ENCODE measurements at places on chromosomes 6 and 20. TPM values are rescaled to one million over a fixed set of nuclear protein-coding genes. Genes with fewer than 3 reads are reported as not detected.

ZNF831 gene
- not detected for total RNA-seq

EYA4 gene
- 10.3 TPM for total RNA-seq

TPD52L1 gene
- 5.2 TPM for total RNA-seq

SCGN gene
- not detected for total RNA-seq

KIF3B gene
- total RNA-seq, result 16.0 TPM

SENP6 gene
- total RNA-seq, result 38.0 TPM

LRRC73 gene
- not detected for total RNA-seq

SMAP1 gene
- 17.0 TPM for total RNA-seq

MTFR2 gene
- 8.0 TPM for total RNA-seq

RAET1L gene
- total RNA-seq, result not detected

CAGE1 gene
- under 0.01 TPM for total RNA-seq

ACSS1 gene
- 3.2 TPM for total RNA-seq
